ENCODE measurements at places on chromosomes 11 and 22.

DNA sequence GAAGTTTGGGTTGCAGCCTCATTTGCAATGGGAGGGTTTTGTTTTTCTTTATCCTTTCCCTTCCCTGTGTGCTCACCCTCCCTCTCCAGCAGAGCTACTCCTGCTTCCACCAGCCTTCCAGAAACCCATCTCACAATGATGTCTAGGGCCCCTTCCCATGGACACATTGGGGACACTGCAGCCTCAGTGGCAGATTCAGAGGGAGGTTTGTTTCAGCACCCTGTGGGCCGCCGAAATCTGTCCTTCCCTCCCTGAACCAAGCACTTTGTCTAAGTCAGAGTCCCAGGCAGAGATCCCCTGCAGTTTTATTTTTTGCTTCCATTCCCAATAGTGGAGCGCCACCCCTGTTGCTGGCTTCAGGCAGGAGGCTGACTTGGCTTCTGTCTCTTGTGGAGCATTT lies 8.6 kb upstream of the SYNGR1 start:
- DNase-seq, result no peak

DNA sequence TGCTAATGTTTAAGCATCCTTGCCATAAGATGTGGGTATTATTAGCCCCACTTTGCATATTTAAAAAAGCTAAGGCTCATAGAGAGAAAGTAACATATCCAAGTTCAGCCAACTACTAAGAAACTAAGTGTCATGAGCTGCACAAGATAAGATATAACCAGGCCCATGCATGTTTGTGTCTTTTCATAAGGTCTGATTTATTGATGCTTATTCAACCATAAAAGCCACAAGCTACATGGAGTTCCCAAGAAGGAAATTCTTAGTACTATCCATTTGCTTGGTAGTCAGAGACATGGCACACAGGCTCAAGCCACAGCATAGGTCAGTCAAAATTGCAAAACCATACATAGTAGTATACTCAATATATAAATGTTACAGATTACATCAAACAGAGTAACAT lies 488.5 kb downstream of the SOX6 start:
- no peak for DNase-seq

DNA sequence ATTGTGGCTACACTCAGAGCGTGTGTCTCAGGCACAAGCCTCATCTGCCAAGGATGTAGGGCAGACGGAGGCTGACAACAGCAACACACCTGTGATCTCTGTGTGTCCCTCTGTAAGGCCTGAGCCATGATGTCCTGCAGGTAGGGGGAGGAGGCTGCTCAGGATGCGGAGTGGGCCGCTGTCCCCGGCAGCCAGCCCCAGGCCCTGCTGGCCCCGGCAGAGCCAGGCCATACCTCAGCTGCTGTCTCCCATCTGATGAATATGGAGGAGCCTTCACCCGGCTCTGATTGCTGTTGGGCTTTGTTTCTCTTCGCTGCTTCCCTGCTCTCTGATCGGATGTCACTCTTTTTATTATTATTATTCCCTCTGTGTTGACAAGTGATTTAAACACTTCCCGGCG lies 83.6 kb upstream of the NCAM1 start:
- DNase-seq, result peak; percentile 61

DNA sequence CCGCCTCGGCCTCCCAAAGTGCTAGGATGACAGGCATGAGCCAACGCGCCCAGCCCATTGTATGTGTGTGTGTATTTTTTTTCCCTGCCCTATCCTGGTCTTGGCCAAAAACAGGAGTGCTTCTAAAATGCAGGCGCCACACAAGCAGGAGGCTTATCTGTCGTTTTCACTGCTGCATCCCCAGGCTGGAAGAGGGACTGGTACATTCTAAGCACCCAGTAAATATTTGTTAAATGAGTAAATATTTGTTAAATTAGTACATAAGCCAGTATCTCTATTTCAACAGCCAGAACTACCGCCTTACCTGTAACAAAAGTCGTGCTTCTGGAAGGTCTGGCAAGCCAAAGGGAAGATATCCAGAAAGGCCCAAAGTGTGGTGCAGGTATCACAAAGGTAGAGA lies 24.9 kb downstream of the ASCC2 start:
- no peak for DNase-seq

- DNase-seq, result peak; percentile 62
Observed at GRCh38 chr11:86218125-86219084, 26.1 kb upstream of the EED start.

GRCh38 chr22:35731321-35731720 lies 13.6 kb downstream of the APOL5 start:
- DNase-seq, result no peak

GRCh38 chr11:90803831-90804230 lies 581.0 kb upstream of the CHORDC1 start:
- DNase-seq, result no peak

- no peak for DNase-seq
Observed at GRCh38 chr11:2998073-2998850, 6.1 kb upstream of the NAP1L4 start.

DNA sequence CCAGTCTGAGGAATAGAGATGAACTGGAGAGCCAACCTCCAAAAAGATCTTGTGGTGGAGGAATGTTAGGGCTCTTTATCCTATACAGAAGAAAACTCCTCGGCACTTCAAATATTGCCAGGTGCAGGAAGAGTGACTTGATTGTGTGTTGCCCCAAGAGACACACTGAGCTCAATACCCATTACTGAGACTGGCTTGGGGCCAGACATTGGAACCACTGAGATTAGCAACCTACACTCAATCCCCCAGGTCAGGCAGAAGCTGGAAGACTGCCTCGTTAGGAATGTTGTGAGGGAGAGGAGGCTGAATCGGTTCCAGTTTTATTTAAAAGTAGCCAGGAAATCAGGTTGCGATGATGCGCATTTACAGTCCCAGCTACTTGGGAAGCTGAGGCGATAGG lies 2.4 kb upstream of the SGSM3 start:
- no peak for DNase-seq

- DNase-seq, result no peak
Observed at GRCh38 chr22:32820131-32821119, 18.9 kb downstream of the TIMP3 start.

DNA sequence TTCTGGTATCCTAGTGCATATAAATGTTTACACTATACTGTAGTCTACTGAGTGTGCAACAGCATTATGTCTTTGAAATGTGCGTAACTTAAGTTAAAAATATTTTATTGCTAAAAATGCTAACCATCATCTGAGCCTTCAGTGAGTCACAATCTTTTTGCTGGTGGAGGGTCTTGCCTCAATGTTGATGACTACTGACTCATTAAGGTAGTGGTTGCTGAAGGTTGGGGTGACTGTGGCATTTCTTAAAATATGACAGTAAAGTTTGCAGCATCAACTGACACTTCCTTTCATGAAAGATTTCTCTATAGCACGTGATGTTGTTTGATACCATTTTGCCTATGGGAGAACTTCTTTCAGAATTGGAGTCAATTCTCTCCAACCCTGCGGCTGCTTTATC lies 8.5 kb upstream of the CREBZF start:
- DNase-seq, result no peak

DNA sequence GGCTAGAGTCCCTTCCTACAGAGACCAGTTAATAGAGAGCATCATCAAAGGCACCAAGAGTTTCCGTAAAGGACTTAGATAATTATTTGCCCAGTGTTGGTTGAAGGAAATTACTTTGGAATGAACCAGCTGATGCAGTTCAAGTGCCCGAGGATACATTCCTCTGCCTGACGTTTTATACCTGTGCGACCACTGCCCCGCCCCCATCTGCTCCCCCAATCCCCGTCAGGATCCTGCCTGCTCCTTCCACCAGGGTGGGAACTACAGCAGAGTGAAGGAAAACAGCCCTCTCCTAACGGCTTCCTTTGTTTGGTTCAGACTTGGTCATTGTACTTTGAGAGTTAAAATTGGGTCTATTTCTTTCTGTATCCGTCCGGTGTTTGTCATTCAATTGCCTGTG lies 761.5 kb downstream of the NTM start:
- no peak for DNase-seq

- DNase-seq, result no peak
Observed at GRCh38 chr11:116082256-116082655, 578.0 kb upstream of the CADM1 start.

- DNase-seq, result peak; percentile 60
Observed at GRCh38 chr11:11979488-11980117, 28.8 kb downstream of the DKK3 start.

- DNase-seq, result no peak
Observed at GRCh38 chr11:34850334-34850733, 65.8 kb downstream of the APIP start.

DNA sequence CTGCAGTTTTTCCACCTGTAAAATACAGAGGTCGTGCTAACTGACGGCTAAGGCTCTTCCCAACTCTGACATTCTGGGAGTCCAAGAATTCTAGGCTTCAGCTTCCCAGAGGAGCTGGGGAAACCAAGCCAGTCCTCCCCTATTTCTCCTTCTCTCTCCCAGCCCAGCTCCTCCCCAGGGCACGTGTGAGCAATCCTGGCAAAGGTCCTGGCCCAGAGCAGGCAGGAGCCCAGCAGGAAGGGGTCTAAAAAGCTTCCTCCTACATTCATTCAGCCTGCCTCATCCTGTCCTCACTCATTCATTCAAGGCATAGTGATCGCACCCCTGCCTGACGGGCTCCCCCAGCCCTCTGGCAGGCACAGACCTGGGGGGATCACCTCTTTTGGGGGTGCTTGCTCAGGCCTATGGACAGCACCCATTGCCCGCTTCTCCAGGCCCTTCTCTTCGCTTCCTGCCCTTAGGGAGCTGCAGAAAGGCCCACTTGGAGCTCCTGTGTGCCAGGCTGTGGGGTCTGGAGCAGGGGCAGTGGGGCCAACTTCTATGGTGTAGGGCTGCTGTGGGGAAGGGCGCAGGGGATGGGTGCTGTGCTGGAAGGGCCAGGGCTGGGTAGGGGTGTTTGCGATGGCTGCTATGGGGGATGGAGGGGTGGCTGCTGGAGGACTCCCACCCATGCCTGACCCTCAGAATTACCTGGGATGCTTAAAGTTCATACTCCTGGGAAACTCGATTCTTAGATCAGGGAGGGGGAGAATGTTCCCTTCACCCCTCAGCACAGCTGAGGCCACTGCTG lies 9.8 kb downstream of the KCNC1 start:
- no peak for DNase-seq

DNA sequence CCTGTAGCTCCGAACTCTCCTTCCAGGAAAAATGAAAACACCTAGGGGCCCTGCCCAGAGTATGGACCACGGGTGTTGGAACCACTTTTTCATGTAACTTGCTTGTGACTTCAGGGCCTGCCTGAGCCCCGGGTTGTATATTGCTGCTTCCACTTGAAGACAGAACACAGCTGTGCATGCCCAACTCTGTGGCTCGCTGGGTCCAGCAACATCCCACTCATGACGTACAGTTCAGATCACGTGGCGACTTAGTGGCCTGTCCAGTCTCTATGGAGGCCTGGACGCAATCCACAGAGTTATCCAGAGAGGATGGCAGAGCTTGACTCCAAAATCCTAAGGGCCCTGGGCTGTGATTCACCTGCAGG lies 6.8 kb downstream of the C11orf21 start:
- DNase-seq, result no peak

GRCh38 chr22:39893526-39893925 lies at the start of gene ENTHD1:
TSS of gene ENTHD1 (minus strand) at chr22:39893760. CDS start at chr22:39887748, 6,012 bp downstream.
- DNase-seq, result no peak

DNA sequence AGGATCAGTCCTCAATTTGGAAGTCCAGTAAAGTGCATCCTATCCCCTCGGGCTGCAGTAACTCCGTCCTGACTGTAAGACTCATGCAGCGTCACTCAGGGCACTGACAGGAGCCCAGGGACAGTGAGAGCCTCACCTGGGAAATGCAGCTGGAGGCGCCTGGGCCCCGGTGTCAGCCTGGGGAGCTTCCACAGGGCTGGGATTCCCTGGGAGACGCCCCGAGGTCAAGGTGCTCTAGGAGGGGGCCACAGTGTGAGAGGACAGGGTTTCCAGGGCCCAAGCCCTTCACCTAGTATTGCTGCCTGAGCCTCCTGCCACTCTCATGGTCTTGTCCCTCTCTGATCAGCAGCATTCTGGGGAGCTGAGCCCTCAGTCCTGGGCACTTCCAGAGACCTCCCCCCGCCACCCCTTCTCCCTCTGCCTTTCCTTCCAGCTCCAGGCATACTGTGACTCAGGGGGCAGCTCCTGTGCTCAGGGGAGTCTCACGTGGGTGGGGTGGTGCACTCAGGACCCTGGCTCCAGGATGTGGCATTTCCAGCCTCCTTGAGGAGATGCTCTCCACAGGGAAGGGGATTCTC lies 99.1 kb upstream of the IGLL5 start:
- DNase-seq, result no peak

- no peak for DNase-seq
Observed at GRCh38 chr22:43750751-43751150, 61.4 kb downstream of the EFCAB6 start.

GRCh38 chr11:122538060-122538459 lies 117.5 kb upstream of the UBASH3B start:
- no peak for DNase-seq

DNA sequence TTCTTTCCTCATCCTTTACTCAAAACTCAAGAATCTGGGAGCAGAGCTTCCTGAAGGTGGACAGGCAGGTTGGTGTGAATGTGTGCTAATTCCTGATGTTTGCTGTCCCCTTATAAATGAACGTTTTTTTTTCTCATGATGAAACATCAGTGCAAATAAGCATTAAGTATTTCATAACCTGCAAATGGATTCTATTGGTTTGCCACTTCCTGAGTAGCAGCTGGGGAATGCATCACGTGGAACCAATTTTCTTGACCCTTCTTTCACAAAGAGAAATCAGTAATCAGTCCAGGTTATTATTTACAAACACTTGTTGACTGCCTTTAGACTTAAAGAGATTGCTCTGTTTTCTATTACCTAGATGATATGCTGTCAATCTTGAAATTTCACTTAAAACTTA lies 40.1 kb upstream of the SCN3B start:
- no peak for DNase-seq

GRCh38 chr11:116773203-116774097 lies 663 bp upstream of the BUD13 start:
- DNase-seq, result peak; percentile 57

DNA sequence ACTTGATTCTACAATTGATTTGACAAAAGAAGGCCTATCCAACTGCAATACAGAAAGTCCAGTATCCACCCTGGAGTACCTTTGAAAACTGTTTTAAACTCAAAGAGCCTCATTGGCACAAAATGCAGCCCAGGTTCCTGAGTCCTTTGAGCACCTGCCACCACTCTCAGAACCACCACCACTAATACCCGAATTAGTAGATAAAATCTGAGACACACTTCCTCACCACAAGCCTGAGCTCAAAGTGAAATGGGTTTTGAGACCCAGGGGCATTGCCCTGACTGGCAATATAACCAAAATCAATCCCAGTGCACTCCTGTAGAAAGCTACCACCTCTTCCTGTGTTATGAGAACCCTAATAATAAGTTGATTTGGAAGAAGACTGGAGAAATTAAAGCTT lies 215.7 kb downstream of the CSNK2A3 start:
- no peak for DNase-seq

All from SJCRH30 (cell line).